ENCODE measurements at places on chromosomes 11 and 22. TPM values are rescaled to one million over a fixed set of nuclear protein-coding genes. Genes with fewer than 3 reads are reported as not detected.

Gene MFRP
- not detected for total RNA-seq

GRCh38 chr22:47129902-47130635 is 367.6 kb downstream of the TBC1D22A start:
- DNase-seq = no peak

GRCh38 chr22:34001701-34002466 is 81.6 kb upstream of the LARGE1 start:
- DNase-seq = no peak

- no peak for DNase-seq
Observed at GRCh38 chr11:101401245-101401644, 182.6 kb downstream of the TRPC6 start.

DNA sequence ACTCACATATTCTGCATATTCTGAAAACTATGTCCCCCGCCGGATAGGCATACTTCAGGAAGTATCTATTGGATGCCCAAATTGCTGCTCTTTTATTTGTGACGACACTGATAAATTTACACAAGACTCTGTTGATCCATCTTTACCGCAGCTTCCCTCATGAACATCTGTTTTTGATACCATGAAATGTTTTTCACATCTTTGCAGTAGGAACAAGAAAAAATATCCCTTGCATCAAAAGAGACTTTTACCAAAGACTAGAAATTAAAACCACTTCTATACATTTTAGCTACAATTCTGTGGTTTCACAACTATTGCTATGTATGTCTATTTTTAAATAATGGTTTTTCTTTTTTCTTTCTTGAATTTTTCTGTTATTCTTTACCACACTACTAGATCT is 15.3 kb downstream of the POU2AF2 start:
- no peak for DNase-seq

Gene ZNF70
- 1.9 TPM for total RNA-seq

DNA sequence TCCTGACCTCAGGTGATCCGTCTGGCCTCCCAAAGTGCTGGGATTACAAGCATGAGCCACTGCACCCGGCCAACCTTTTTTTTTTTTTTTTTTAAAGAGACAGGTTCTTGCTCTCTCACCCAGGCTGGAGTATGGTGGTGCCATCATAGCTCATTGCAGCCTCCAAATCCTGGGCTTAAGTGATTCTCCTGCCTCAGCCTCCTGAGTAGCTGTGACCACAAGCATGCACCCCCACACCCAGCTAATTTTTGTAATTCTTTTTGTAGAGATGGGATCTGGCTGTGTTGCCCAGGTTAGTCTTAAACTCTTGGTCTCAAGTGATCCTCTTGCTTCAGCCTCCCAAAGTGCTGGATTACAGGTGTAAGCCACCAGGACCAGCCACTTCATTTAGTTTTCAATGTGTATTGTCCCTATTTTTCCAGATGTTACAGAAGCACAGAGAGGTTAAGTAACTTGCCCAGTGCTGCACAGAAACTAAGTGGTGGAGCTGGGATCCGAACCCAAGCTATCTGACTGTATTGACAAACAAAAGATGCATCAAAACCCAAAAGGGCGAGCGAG is 55.6 kb upstream of the GRK3 start:
- no peak for DNase-seq

DNA sequence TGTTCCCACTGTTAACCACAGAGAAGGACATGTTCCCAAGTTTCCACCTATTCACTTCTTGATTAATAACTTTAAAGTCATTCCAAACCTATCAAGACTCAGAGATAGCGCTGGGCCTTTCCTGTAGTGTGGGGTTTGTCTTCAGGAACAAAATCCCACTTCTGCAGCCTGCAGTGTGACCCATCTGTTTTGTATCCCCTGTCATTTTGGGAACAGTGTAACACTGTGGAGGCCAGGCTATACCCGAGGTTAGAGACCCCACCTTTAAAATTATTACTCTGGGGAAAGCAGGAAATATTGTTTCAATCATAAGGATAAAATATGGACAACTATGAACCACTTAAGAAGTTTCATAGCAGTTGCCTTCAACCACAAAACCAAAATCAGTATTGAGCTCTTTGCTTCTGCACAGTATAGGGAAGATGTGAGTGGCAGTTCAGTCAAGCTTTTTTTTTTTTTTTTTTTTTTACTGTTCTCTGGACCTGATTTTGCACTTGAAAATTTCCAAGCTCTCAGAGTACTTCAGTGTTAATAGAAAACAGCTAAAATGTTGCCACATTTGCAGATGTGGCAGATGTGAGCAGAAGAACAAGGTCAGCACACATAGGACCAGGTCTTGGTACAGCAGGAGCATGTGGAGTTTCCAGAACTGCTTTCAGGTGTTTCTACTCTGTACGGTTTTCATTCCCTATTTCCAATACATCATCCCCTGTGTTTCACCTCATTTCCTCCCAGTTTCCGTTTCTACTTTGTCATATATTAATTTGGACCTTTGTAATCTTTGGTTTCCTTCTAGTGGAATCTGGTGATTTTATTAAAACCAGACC is 121.5 kb downstream of the MAML2 start:
- DNase-seq = no peak

- DNase-seq = peak; percentile 63
Observed at GRCh38 chr22:22210375-22210774, 34.2 kb upstream of the VPREB1 start.

Gene RASD2
- total RNA-seq = not detected

DNA sequence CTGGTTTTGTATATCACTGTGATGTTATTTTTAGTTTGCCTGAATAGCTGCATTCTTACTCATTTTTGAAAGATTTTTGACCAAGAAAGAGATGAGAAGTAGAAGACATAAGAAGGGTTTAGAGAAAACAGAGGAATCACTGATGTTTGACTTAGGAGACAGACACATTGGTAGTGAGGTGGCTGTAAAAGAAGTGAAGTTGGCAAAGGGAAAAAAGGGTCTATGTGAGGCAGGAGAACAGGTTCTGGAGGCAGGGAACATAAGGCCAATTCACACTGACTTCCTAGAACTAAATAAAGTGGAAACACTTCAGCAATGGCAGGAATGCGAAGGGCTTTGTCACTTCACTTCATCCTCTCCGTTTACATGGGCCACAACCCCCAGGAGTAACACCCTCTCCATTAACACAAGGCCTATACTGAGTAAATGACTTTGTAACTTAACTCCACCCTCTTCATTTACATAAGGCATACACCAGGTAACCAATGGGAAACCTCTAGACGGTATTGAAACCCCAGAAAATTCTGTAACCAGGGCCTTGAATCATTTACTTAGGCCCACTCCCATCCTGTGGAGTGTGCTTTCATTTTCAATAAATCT is 36.5 kb downstream of the CTSC start:
- no peak for DNase-seq

DNA sequence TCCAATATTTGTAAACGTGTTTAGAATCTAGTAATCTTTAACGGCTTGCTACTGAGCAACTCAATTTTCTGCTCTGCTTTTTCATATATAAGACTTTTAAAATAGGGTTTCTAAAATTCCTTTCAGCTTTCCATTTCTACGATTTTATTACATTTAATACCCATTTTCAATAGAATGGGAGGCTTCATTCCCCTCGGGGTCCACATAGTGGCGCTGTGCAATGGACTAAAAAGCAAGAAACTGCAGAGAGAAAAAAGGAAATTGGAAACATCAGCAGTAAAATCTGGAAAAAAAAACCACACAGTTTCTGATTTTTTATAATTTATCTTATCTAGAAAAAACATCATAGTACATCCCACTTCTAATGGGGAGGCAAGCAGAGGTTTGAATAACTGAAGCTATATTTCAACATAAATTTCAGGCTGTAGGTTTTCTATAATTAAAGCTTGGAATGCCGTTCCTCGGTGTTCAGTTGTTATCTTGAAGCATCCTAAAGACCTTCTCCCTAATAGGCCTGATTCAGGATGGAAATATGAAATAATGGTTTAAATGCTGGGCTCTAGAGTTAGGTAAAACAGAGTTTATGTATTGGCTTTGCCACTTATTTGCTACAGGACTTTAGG is 18.7 kb upstream of the JHY start:
- DNase-seq = peak; percentile 47

- DNase-seq = peak; percentile 26
Observed at GRCh38 chr22:30078320-30079311, 1.6 kb upstream of the HORMAD2 start.

Gene BTG4
- not detected for total RNA-seq

DNA sequence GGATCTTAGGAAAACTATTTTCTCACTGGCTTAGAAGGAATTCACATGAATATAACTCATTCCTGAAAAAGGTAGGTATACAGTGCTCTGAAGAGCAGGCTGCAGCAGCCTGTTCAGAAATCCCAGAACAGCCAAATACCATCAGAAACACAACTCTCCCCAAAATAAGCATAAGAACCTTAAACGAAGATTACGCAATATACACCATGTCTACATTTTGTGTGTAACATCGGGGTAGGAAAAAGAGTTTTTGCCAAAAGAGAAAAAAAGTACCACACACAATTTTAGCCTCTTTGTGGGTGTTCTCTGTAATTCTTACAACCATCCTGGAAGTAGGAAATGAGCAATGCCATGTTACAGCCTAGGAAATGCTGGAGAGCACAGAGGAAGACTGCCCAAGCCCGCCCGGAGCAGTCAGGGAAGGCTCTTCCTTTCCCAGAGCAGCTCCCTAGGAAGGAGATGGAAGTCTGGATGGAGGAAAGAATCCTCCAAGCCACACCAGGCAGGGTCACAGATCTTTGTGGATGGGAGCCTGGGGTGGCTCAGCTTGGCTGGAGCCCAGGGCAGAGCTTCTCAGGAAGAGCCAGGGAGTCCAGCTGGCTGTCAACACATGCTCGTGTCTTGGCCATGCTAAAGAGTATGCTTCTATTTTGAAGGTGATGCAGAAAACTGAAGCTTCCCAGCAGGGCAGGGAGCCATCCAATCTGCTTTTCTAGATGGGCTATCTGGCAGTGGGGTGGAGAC is 49.7 kb upstream of the ARFGAP3 start:
- no peak for DNase-seq

Gene LIN7C
- 24.5 TPM for total RNA-seq

- no peak for DNase-seq
Observed at GRCh38 chr11:16924826-16925560, 89.2 kb downstream of the PLEKHA7 start.

GRCh38 chr22:19523240-19524169 is 705 bp downstream of the CLDN5 start:
- DNase-seq = no peak

DNA sequence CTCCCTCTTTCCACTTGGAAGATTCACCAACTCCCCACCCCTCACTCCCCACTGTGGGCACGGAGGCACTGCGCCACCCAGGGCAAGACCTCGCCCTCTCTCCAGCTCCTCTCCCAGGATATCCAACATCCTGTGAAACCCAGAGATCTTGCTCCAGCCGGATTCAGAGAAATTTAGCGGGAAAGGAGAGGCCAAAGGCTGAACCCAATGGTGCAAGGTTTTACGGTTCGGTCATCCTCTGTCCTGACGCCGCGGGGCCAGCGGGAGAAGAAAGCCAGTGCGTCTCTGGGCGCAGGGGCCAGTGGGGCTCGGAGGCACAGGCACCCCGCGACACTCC is 397 bp upstream of the CD44 start:
- DNase-seq = no peak

Gene CHRNA10
- total RNA-seq = 3.0 TPM

- DNase-seq = no peak
Observed at GRCh38 chr11:117929142-117929915, at the start of gene TMPRSS13. Gene TMPRSS13 (minus strand): TSS chr11:117929402. CDS start chr11:117929307, 95 bp downstream.

DNA sequence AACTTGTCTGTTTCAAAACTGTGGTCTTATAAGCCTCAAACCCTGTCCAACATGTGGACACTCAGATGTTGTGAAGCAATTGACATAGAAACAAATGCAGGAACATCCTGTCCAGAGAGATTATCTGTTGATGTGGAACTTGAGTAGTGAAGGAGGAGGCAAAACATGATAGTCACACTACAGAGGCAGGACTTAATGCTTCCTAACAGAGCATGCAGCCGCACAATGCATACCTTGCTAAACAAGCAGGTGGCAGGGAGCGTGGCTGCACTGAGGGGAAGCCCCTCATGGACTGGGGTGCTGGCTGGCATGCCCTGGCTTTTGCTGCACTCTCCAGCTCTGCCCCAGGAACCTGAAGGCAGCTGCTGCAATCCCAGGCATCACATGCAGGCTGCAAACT is 5.3 kb downstream of the C22orf39 start:
- no peak for DNase-seq

Gene KDELR3
- 0.23 TPM for total RNA-seq

- DNase-seq = no peak
Observed at GRCh38 chr11:26319906-26320305, 12.0 kb upstream of the ANO3 start.

Gene LINC01488
- total RNA-seq = not detected

GRCh38 chr11:119460582-119460981 is 37.6 kb upstream of the THY1 start:
- DNase-seq = no peak

Gene SCUBE2
- 0.35 TPM for total RNA-seq

DNA sequence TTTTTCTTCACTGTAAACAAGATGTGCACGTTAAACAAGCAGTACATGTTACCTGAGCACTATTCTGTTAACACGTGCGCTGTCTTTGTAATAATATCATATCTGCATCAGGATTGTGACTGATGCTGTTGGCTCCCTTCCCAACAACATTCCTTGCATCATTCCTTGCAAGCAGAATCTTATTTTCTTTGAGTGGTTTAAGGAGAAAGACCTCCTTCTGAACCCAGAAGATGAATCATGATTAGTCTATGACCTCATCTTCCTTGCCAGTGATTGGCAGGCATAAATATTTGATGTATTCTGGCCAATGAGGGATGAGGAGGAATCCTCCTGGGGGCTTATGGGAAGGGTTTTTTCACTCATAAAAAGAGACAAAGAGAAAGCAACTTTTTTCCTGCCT is 46.2 kb downstream of the C11orf71 start:
- DNase-seq = no peak

Gene APOBEC3A
- total RNA-seq = not detected

- no peak for DNase-seq
Observed at GRCh38 chr11:45930951-45931570, 8.6 kb downstream of the LARGE2 start.

- DNase-seq = no peak
Observed at GRCh38 chr11:130063451-130063850, 6.2 kb upstream of the APLP2 start.

Gene SELENOO
- total RNA-seq = 17.4 TPM

Gene GUCY1A2
- not detected for total RNA-seq

Gene HEPACAM
- total RNA-seq = not detected

GRCh38 chr22:46242076-46242475 is 8.0 kb downstream of the CDPF1 start:
- no peak for DNase-seq

Gene LRP4
- total RNA-seq = 0.15 TPM

Gene CCDC188
- total RNA-seq = 0.12 TPM

GRCh38 chr22:25383892-25384291 is 164.5 kb downstream of the CRYBB2 start:
- DNase-seq = no peak

Measured in activated CD4-positive, alpha-beta T cell treated with anti-CD3 and anti-CD28 coated beads, Interleukin-2, amount 10 ng/mL, durations not matched to agents 7 days and 5 days (primary cell).